Gastroesophageal sphincter (tissue), 4 donors: ENCODE measurements at places on chromosomes 7 and 10. TPM values are rescaled to one million over a fixed set of nuclear protein-coding genes. Genes with fewer than 3 reads are reported as not detected.

The RBM33 gene
- total RNA-seq, result 34.3 TPM

The TFEC gene
- 4.1 TPM for total RNA-seq

The TAS2R41 gene
- not detected for total RNA-seq

The ANKRD2 gene
- total RNA-seq, result not detected

DNA sequence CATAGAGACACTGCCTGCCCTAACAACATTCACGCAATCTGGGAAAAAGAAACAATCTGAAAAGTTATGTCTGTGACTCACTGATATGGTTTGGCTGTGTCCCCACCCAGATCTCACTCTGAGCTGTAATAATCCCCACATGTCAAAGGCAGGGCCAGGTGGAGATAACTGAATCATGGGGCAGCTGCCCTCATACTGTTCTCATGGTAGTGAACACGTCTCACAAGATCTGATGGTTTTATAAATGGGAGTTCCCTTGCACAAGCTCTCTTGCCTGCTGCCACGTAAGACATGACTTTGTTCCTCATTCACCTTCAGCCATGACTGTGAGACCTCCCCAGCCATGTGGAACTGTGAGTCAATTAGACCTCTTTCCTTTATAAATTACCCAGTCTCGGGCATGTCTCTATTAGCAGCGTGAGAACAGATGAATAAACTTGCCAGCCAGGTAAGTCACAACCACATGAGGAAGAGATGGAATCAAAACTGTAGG is 341.5 kb upstream of the AOAH start:
- no peak for ATAC-seq

DNA sequence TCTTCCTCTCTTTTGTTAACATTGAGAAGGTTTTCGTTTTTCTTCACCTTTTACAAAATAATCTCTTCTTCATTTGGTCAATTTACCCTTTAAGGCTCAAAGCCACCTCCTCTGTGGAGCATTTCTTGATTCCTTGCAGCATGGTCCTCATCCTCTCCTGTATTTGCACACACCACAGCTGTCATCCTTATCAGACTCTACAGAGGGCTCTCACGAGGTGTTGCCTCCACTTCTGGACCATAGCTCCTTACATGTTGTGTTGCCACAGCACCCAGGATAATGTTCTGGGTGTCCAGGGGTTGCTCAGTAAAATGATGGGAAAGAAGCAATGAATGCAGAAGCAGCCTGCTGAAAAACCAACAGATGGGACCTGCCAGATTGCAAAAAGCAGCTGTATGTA is 192.8 kb downstream of the SH2D4B start:
- ATAC-seq, result no peak

DNA sequence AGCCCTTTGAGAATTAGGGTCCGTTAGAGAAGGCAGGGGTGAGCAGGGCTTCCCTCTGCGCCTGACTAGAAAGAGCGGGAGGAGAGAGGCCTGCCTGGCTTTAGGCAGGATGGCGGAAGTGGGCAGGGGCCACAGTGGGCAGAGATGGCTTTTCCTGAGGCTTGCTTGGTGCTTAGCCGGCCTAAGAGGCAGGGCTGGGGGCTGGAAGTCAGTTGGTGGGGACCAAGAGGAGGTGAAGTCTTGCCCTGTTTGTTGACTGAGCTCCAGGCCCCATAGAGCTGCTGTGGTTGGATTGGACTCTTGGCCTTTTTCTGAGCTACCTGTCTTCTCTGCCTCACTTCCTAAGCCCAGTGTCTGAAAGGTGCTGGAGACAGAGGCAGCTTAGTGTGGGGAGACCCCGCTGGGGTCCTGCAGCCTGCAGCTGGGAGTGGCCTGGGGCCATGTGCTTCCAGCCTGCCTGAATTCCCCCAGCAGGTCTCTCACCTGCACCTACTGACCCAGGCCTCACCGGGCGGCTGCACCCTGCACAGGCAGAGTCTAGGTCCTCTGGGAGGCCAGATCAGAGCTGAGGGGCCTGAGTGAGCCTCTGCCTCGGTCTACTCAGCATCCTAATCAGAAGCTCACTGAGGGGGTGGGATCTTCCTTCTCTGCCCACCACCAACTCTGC is 4.8 kb downstream of the FAM241B start:
- no peak for ATAC-seq

DNA sequence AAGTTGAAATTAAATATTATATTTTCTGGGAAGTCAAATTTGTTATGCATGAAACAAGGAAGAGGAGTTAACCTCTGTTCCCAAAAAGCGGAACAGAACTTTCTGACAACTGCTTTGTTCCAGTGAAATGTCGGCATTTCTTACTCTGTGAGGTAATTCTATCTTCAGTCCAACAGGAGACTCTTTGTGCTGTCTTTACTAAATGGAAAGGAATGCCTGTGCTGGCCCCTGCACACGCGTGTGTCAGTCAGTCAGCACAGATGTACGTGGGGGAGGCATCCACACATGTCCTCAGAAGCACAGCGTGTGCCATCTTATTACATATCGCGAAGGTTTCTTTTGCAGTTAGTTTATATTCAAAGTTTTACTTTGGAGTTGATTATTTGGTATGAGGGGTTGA is 37.5 kb downstream of the NET1 start:
- ATAC-seq, result peak; percentile 72

DNA sequence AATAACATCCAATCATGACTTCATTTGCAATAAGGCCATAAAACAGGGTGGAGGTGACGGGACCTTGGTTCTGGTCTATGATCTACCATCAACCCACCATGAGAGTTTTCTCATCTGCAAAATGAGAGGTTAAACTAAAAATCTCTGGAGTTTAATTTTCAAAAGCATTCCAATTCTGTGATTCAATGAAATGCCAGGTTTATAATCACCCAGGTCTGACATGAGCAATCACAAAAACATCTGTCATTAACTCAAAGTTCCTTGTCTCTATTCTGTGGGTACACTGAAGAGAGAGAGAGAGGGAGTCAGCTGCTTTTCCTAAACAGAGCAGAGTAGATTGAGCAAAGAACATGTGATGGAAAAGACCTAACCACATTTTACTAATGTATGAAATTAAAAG is 75.4 kb downstream of the NUDCD3 start:
- ATAC-seq, result no peak

DNA sequence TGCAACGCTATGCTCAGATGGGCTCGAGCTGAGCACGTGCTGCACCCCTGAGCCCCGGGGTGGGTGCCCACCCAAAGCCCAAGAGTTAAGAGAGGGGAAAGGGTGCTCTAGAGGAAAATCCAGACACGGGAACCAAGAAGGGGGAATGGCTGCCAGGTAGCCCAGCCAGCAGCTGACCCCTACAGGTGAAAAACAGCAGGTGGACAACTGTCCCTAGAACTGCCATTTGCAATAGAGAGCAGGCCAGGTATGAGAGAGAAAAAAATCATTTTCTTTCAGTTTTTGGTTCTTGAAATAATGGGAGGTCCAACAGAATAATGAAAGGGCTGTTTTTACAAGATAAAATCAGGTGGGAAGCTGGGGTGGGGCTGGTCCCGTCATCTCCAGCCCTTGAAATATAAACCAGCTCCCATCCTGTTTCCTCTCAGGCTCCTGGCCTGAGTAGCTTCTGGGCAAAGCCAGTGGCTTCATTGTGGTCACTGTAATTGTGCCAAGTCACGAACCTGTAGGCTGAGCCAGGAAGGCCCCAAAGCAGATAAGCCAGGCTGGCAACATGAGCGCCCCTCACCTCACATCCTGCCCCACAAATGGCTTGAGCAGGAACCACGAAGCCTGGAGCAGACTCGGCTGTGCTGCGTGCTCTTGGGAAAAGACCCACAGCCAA is 257.8 kb downstream of the SNX10 start:
- ATAC-seq, result peak; percentile 50
